Activated T-cell treated with anti-CD3 and anti-CD28 coated beads, Interleukin-2, amount 50 U/mL, for 48 hours (primary cell): ENCODE measurements at places on chromosomes 7 and 10.

GRCh38 chr7:1144269-1144771 lies 15.7 kb downstream of the ZFAND2A start:
- no peak for DNase-seq

DNA sequence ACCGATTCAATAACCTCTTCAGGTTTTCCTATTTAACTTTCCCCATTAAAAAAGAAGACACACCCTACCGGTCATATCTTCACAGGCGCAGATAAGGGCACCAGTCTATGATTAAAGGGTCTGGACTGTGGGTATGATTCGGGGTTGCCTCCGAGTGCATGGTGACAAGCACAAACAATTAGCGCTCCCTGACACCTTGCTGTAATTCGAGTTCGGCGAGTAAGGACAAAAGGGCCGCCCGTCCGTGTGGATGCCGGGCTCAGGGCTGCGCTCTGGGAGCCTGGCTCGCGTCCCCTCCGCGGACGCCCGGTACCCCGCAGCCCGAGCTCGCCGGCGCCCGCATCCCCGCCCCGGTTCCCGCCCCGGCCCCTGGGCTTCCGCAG lies 111.9 kb upstream of the RHEB start:
- no peak for DNase-seq

DNA sequence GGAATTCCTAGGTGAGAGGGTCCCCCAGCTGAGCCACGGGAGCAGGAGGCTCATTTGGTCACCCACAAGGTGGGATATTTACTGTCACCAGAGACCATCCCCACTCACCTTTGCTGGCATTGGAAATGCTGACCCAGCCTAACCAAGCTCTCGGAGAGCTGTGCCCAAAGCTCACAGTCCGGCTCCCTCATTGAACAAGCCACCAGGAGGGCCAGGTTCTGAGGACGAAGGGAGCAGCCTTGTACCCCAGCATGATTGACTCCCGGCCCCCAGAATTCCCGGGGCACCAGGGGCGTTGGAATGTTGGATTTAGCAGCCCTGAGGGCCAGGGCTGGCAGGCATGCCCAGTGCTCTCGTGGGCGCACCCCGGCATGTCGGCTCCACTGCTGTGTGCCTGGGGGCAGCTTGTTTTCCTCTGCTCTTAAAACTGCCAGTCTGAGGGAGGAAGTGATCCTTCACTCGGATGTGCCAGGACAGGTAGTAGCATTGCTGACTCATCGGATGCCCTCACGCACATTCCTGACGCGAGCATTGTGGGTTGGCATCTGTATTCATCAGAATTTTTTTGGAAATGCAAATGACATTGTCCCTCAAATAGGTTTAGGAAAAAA lies 23.3 kb downstream of the CLIP2 start:
- no peak for DNase-seq

DNA sequence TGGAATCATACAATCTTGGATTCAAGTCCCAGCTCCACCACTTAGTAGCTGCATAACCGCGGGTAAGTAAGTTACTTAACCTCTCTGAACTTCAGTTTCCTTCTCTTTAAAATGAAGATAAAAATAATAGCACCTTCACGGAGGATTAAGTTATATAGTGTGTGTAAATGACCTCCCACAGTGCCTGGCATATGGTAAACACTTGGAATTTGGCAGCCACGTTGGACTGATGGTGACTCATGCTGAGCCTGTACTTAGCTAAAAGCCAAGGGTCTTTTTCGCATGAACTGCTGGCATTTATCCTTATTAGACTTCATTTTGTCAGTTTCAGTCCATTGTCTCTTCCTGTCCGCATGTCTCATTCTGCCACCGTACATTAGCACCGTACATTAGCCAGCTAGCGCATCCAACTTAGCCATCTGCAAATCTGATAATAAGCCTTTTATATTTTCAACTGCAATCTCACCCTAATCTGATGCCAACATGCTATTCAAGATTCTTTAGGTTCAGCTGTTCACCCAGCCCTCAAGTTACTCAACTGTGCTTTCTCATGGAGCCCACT lies 11.2 kb downstream of the SLC13A4 start:
- no peak for DNase-seq

DNA sequence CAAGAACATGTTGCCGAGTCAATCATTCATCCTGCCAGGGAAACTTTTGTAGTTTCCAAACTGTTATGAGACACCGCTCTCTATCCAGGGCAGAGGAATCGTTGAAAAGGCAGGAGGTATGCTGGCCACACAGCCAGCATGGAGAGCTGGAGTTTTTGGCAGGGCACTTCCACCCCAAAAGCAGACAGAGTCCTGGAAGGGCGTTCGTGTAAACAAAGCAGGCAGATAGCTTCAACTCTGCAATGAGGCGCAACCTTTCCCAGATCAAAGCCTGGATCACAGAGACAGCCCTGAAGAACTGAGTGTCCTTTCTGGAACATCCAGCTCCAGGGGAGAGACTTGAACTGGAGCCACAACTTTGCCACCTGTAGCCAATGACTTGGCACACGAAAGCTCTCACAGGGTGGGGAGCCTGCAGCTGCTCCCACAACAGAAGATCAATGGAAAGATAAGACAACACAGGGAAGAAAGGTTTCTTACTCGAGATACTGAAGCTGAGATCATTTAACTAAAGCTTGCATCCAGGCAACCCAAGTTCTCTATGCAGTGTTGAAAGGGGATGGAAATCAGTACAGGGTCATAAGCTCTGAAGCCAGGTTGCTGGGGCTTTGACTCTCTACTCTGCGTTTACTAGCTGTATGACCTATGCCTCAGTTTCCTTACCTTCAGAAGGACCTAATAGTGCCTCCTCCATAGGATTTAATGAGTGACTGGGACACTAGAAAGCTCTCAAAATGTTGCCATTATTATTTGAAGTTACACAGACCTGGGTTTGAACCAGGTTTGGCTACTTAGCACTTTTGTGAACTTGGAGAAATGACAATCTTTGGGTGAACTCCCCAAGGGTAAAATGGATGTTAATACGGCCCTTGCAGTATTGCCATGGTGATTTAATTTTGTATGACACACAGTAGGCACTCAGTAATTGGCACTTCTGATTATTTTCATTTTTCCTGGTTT lies 434.8 kb upstream of the NPVF start:
- no peak for DNase-seq

DNA sequence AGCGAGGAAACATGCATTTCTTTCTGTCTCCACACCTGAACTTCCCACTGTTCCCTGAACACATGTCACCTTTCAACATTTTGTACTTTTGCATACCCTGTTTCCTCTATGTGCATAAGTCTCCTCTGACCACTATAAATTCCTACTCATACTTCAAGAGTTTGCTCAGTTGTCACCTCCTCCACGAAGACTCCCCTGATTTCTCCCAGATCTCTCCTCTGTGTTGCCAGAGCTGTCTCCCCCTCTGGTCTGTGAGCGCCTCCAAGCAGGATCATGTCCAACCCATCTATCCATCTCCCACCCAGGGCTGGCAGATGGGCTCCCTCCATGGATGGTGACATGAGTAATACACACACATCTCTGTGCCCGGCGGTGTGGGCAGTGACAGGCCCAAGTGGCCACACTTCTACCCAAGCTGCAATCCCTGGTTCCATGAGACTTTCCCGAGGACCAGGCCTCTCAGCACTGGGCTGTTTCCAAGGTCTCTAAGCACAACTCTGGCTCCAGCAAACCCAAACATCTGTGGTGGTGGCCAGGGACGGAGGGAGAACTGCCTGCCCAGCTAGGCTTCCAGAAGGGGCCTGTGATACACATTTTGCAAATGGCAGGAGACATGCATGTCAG lies 135.9 kb downstream of the GRID1 start:
- no peak for DNase-seq

- no peak for DNase-seq
These were observed 28.6 kb downstream of the TMEM178B start for GRCh38 chr7:141102436-141102835.

GRCh38 chr7:141585592-141586510 lies 34.6 kb downstream of the AGK start:
- DNase-seq = peak; percentile 50

DNA sequence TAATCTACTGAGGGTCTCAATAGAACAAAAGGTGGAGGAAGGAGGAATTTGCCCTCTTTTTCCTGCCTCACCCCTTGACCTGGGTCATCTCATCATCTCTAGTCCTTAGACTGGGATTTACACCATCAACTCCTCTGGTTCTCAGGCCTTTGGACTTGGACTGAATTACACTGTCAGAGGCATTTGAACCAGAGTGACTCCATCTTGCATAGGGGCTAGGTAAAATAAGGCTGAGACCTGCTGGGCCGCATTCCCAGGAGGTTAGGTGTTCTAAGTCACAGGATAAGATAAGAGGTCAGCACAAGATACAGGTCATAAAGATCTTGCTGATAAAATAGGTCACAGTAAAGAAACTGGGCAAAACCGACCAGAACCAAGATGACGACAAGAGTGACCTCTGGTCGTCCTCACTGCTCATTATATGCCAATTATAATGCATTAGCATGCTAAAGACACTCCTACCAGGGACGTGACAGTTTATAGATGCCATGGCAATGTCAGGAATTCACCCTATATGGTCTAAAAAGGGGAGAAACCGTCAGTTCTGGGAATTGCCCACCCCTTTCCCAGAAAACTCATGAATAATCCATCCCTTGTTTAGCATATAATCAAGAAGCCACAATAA lies 84.0 kb downstream of the C1GALT1 start:
- no peak for DNase-seq

DNA sequence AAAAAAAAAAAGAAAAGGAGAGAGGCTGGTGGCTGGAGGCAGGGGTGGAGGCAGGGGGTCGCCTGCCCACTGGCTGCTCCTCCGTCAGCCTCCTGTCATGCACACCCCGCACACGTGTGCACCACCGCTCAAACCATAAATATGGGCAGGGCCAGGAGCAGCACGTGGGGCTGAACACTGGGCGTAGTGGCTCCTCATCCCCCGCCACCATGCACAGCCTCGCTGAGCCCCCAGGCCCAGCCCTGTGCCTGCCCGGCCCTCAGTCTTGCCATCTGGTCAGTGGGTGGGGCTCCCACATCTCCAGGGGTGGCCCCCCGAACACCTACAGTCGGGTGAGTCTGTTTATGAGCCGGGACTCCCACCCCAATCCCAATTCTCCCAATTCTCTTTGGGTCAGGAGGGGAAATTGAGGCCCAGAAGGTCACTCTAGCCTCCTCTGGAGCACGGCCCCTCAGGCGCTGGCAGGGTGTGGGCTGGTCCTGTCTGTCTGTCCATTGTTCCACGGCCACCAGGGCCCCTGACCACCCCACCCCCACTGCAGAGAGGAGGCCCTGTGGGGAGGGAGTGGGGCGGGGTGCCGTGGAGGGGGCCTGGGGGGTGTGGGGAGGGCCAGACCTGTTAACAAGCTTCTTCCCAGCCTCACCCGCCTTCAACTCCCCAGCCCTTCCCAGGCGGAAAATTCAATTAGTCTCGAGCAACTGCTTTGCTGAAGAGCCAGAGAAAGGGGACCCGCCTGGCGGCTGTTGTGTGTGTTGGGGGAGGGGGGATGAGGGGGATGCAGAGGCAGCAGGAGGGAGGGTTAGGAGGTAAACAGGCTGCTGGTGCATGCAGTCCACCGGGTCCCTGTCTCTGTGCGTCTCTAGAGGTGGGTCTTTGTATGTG lies 19.5 kb upstream of the GRIFIN start:
- DNase-seq = no peak

DNA sequence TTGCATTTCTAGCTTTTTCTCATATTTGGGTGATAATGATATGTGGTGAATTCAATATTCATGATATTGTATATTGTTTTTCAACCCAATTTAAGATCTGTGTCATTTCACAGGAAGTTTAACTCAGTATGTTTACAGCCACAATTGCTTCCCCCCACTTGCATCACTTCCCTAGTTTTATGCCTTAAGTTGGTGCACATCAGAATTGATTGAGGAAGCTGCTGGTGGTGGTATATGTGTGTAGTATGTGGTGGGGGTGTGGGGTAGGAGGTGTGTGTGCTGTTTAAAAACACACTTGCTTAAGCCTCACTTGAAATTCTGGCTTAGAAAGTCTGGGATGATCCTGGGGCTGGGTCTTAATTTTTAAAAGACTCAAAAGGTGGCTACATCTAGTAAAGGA lies 245.1 kb upstream of the AOAH start:
- DNase-seq = no peak

- DNase-seq = no peak
These were observed 67.5 kb upstream of the MDFIC start for GRCh38 chr7:114854369-114854768.

- no peak for DNase-seq
These were observed 14.4 kb downstream of the STK32C start for GRCh38 chr10:132293201-132293812.

GRCh38 chr7:5430612-5430947 lies 6.9 kb upstream of the TNRC18 start:
- peak; percentile 21 for DNase-seq

- no peak for DNase-seq
These were observed 81.2 kb downstream of the FZD1 start for GRCh38 chr7:91345449-91345848.

GRCh38 chr7:66930341-66930740 lies 9.3 kb downstream of the TMEM248 start:
- no peak for DNase-seq

- DNase-seq = no peak
These were observed 247.8 kb downstream of the SEMA3A start for GRCh38 chr7:83946801-83947200.

DNA sequence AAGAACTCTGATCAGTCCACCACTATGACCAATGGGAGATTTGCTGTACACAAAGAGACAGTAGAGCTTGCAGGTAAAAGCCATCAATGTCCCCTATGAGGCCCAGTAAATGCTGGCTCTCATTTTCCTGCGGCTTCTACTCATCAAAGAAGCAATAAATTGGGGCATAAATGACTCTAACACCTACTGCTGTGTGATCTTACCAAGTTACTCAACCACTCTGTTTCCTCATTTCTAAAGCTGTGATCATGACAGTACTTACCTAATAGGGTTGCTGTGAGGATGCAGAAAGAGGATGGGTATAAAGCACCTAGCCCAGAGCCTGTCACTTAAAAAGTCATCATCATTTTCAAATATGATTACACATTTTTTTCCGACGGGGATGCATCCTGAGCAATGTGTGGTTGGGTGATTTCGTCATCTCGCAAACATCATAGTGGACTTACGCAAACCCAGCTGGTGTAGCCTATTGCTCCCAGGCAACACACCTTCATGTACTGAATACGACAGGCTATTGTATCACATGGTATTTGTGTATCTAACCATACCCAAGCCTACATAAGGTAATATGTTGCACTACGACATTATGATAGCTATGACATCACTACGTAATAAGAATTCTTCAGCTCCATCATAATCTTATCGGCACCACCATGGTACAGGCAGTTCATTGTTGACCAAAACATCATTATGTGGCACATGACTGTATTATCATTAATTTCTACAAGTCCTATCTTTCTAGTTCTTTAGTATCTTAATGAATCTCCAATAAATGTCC lies 7.1 kb upstream of the MGMT start:
- no peak for DNase-seq

DNA sequence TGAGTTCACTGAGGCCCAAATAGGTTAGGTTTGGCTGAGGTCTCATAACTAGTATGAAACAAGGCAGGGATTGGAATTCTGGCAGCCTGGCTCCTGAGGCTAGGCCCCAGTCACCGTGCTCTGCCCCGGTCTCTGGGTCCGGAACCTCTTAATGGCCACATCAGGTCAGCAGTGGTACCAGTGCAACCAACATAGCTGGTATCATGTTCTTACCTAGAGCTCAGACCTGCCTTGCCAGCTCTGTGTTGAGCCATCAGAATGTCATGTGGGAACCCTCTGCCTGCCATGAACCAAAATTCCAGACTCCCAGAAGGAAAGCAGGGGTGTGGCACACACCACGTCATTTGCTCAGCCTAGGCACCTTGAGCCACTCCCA lies 56.5 kb downstream of the ZNF467 start:
- DNase-seq = no peak

- no peak for DNase-seq
These were observed 133.6 kb downstream of the PPP1R9A start for GRCh38 chr7:95041031-95041430.
